GM13977 (cell line): ENCODE measurements at places on chromosomes 13 and 19.
A peak's percentile ranks its signal among the peaks of the same experiment; 100 is the strongest.

DNA sequence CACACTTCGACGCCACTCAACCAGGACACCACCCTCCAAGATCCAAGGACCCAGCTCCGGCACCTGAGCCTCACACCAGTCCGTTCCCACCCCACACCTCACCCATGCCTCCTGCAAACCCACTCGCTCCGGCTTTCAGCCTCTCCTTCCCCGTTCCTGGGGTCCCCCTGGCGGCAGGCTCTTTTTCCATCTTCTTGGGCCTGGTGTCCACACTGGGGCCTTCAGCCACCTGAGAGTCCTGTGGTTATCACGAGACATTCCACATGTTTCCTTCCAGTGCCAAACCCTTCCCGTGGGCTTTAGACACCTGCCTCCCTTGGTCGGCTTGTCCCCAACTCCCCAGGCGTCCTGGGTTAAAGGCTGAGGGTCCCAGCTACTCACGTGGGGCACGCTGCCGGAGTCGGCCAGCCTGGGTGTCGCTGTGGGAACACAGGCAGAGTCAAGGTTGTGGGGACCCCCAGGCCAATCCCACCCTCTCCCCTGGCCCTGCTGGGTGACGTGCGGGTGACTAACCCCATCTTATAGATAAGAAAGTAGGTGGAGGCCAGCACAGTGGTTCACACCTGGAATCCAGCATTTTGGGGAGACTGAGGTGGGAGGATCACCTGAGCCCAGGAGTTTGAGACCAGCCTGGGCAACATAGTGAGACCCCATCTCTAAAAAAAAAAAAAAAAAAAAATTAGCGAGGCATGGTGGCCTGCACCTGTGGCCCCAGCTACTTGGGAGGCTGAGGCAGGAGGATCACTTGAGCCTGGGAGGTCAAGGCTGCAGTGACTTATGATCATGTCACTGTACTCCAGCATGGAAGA, 1.9 kb downstream of the JSRP1 start:
- DNase-seq, result no peak

- DNase-seq, result no peak
These were observed 1116.2 kb downstream of the DIAPH3 start for GRCh38 chr13:59047546-59047945.

DNA sequence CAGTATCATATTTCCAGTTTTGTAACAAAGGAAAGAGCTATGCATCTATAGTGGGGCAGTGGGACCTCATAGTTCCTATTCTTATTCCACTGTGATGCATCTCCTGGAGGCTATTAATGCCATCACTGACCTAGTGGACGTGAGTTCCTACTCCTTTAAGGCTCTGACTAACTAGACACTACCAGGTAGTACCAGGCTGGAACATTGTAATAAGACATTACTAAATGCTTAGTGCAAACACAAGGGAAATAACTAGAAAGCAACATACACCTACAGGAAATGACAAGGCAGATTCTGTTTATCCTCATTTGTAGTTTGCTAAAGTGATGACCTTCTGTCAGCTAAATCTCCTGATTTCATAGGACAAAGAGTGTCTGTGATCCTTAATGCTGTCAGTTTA, 192.5 kb downstream of the POSTN start:
- DNase-seq, result no peak

GRCh38 chr13:27450921-27451471, 632 bp upstream of the MTIF3 start:
- peak; percentile 36 for DNase-seq

DNA sequence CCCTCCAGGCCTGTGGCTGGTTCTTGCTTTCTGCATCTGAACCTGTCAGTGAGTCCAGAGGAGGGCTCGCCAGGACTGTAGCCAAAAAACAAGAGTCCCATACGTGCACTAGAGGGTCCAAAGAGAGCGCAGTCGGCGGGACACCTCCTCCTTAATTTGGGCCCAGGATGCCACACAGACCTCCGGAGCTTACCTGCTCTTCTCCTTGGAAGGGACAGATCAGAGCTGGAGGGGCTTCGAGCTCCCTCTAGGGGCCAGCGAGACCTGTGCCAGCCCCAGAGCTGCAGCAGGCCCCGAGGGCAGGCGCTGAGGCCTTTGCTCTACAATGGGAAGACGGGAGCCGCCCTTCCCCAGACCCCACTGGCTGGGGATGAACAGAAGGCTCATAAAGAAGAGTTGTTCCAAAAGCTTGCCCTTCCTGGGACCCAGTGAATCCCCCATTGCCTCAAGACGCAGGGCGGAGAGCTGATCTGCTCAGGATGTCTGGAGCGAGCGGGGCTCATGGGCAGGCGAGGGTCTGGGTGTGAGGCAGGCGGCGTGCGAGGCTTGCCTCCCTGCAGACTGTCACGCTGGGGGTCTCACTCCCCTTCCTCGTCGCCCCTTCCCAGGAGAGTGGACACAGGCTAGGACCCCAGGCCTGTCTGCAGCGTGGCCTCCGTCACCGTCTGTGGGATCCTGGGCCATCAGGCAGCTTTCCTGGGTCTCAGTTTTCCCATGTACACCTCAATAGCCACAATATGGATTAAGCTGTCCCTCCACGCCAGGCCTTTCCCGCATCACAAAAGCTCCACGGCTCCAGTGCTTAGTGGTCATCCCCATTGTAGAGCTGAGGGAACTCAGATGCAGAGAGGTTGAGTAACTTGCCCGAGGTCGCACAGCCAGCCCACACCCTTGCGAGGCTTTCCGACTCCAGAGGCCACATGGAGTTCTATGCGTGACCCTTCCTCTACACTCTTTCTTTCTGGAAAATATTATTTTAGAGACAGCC, 46.9 kb upstream of the VSTM2B start:
- no peak for DNase-seq

- DNase-seq, result peak; percentile 31
These were observed 753 bp downstream of the ZNF235 start for GRCh38 chr19:44303976-44304568.

- DNase-seq, result peak; percentile 96
These were observed at the start of gene MAP1S for GRCh38 chr19:17718947-17719711. MAP1S (plus strand) TSS chr19:17719480; CDS start chr19:17719503, 23 bp downstream.

- DNase-seq, result no peak
These were observed 14.8 kb upstream of the ZNF43 start for GRCh38 chr19:21850656-21851255.

GRCh38 chr13:99347911-99348451, 40.8 kb upstream of the GPR183 start:
- DNase-seq, result no peak

DNA sequence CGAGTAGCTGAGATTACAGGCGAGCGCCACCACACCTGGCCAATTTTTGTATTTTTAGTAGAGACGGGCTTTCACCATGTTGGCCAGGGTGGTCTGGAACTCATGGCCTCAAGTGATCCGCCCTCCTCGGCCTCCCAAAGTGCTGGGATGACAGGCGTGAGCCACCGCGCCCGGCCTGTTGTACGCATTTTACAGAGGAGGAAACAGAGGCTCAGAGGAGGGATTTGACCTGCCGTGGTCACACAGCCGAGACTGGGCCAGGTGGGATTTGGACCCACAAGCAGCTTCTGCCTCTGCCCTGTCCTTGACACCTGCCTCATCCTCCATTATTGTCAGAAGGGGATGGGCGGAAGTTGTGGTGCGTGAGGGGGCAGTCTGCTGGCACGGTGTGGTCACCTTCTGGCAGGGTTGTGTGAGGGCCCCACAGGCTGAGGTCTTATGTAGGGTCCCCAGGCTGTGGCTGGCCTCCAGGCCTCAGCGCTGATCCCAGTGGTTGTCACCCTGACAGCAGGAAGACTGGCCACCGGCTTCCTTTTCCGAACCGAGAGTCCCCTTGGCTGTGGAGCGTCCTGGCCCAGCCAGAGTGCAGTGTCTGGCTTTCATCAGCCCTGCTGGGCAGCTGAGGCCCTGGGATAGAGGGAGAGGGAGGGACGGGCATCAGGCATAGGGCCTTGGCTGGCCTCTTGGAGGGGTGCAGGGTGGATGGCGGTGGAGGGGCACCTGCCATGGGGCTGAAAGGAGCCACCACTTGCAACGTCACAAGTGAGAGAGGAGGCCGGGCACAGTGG, 20.3 kb downstream of the NFIC start:
- no peak for DNase-seq

DNA sequence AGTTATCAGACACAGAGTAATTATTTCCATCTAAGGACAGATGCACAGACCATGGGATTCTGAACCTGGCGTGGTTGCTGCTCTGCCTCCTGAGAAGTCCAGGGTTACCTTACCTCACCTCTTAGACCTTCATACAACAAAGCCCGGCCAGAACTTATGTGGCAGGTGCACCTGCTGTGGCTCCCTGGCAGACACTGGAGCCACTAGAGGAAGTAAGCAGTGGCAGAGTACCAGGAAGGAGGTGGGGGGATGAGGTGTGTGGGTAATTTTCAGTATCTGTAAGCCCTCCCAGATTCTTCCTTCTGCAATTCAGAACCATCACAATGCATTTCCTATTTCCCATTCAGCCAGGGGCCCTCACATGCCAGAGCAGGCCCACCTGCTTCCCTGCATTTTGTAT, 106.1 kb upstream of the DOCK9 start:
- DNase-seq, result no peak

- DNase-seq, result peak; percentile 30
These were observed 7.2 kb upstream of the PABPC3 start for GRCh38 chr13:25088562-25089221.

GRCh38 chr19:15253513-15253912, 21.3 kb upstream of the EPHX3 start:
- DNase-seq, result no peak

GRCh38 chr19:33724721-33725060, 72.0 kb upstream of the KCTD15 start:
- DNase-seq, result no peak

DNA sequence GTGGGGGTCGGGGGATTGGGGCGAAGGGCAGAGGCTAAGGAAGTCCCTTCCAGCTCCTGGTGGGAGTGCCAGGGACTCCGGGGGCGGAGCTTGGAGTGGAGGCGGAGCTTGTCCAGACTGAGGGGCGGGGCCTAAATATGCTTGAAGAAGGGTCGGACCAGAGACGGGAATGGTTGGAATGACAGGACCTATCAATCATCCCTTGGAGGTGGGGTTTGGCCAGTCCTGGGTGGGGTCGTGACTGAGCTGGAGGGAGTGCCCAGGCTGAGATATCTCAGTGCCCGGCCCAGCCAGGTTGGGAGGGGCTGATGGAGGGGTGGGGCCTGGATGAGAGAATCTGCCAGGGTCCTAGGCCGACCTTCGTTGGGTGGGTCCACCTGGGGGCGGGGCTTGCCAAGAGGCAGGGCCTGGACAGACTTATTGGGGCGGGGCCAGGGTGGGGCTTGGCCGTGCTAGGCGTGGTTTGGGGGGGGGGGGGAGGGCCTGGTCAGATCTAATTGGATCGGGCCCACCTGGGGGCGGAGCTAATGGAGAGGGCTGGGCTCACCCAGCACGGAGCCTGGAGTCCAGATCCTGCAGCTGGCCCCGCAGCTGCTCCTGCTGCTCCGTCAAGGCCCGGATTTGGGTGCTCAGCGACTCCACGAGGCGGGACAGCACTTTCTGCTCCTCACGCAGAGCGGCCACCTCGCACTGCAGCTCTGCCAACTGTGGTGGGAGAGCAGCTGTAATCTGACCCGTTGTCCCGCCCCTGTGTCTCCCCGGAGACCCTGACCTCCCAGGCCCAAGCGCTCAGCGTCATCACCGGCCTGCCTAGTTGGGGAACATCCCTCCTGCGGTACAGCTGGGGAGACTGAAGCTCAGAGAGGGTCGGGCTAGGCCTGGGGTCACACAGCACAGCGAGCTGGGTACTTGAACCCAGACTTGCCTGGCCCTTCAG, 2.6 kb upstream of the WIZ start:
- DNase-seq, result no peak

- DNase-seq, result no peak
These were observed 1674.5 kb upstream of the SLC10A2 start for GRCh38 chr13:104740641-104741222.

DNA sequence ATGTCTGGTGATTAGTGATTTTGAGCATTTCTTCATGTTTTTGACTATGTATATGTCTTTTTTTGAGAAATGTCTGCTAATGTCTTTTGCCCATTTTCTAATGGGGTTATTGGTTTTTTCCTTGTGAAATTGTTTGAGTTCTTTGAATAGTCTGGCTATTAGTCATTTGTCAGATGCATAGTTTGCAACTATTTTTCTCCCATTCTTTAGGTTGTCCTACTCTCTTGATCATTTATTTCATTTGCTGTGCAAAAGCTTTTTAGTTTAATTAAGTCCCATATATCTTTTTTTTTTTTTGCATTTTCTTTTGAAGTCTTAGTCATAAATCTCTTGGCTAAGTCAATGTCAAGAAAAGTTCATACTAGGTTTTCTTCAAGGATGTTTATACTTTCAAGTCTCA, 449.8 kb downstream of the DACH1 start:
- DNase-seq, result no peak

GRCh38 chr19:43765109-43765876, 10.5 kb upstream of the SMG9 start:
- DNase-seq, result peak; percentile 74

- peak; percentile 82 for DNase-seq
These were observed 427 bp downstream of the RTBDN start for GRCh38 chr19:12833738-12834565.

GRCh38 chr19:50850738-50851137, 4.0 kb upstream of the KLK3 start:
- no peak for DNase-seq

DNA sequence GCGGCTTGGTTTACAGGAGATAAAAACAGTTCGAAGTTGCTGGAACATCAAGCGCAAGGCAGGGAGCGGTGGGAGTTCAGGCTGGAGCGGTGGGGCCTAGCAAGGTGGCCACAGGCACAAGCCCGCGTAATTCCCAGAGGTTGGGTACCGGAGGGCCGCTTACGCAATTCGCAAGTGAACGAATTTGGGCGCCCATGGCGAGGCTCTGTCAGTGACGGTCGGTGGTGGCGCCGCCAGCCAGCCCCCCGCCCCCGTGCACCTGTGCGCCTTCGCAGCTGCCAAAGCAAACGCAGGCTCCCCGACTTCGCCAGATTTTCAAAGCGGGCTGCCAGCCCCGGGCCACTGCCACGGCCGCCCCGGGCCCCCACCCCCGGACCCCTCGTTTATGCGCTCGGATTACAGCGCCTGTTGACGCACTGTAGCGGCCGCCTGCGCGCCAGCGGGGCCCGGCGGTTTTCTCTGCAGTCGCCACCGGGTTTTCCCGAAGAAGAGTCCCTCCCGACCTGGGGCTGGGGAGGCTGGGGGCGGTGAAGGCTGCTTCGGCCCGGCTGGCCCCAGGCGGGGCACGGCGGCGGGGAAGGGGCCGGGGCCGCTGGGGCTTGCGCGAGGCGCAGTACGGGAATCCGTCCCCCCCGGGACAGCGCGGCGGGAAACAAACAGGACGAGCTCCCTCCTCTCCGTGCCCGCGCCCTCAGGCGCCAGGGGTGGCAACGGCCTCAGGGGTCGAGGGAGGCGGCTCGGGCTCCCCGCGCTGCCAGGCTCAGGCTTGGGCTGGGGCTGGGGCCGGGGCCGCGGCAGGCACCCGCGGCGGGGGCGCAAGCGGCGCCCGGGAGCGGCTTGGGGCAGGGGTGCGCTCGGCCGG, 709 bp downstream of the N4BP2L1 start:
- peak; percentile 56 for DNase-seq

DNA sequence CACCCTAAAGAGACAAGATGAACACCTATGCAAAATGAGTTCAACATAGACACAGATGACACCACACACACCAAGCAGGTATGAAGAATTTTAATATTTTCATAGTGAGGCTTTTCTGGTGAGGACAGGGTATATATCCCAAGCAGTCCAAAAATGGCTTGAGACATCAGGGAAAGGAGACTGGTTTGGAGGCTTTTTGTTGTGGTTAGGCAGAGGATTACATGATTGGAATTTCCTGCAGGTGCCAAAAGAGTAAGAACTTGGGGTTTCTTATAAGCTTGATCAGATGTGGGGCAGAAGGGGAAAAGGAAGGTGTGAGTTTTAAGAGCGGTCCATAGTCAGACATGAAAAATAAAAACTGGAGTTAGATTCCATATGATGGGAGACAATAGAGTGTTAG, 420.8 kb upstream of the SLITRK1 start:
- DNase-seq, result no peak

GRCh38 chr19:50896591-50897190, 14.5 kb downstream of the KLK4 start:
- peak; percentile 85 for DNase-seq
